ENCODE measurements at places on chromosomes 11 and 22. TPM values are rescaled to one million over a fixed set of nuclear protein-coding genes. Genes with fewer than 3 reads are reported as not detected.

The P2RY2 gene
- not detected for total RNA-seq

The MMP13 gene
- total RNA-seq, result not detected

The OR52N2 gene
- not detected for total RNA-seq

The KRTAP5-1 gene
- total RNA-seq, result not detected

The CAPN5 gene
- total RNA-seq, result 0.20 TPM

The KDM4E gene
- not detected for total RNA-seq

The TBX1 gene
- total RNA-seq, result 0.91 TPM

The SLC37A2 gene
- total RNA-seq, result 0.91 TPM

The BEST1 gene
- total RNA-seq, result not detected

The RHOD gene
- 0.79 TPM for total RNA-seq

The SLC1A2 gene
- not detected for total RNA-seq
